ENCODE measurements at places on chromosomes 6 and 20.

GRCh38 chr6:14276667-14277404 lies 159.3 kb downstream of the CD83 start:
- DNase-seq, result peak; percentile 47

- DNase-seq, result peak; percentile 88
Observed at GRCh38 chr6:163355426-163355991, 59.0 kb upstream of the QKI start.

DNA sequence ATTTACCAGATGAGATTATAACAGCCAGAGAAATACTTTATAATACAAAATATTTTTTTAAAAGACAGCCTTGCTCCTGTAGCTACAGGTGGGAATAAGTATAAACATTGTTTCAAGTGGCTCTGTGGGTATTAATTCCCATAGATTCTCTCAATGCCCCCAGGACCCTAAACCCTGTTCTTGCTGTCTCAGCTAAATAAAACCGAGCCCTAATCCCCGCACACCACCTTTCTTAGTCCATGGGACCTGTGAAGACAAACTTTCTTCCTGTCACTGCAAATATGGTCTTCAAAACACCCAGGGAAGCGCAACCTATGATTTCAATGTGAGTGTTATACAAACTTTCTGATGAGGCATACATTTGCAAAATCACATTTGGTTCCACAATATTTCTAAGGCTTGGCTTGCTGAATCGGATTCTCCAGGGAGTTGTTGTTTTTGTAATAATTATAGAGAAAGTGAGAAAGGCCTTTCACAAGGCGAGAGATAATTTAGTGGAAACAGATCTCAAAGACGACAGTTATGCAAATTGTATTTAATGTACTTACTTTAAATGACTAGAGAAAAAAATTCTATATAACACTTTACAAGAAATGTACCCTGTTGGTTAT lies 11.1 kb downstream of the SMLR1 start:
- no peak for DNase-seq

DNA sequence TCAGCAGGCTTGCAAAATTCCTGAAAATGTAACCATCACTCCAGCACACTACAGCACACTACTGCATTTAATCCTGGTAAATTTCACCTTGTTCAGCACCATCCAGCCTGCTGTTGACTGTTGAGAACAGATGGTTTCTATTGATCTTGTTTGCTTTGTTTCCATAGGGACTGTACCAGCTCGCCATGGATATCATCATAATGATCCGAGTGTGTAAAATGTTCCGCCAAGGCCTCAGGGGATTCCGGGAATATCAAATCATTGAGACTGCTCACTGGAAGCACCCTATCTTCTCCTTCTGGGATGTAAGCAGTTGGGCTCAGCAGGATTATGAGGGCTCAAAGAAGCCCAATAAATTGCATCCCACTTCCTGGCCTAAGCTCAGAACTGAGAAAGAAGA lies 4.1 kb downstream of the CNBD2 start:
- DNase-seq, result no peak

DNA sequence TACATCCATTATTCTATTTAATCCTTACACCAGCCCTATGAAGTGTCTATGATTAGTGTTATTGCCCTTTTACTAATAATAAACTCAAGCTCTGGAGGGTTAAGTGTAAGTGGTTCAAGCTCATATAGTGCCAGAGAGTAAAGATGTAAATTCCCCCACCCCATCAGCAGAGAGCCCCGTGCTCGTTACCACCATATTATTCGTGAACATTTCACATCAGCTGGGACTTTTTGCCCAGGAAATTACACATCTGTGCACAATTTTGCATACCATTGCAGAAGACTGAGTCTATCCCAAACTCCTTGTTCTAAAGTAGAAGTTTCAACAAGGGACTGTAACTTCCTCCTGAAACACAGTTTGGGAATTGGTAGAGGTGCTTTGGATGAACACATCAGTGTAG lies 220.1 kb downstream of the BCAS1 start:
- DNase-seq, result no peak

DNA sequence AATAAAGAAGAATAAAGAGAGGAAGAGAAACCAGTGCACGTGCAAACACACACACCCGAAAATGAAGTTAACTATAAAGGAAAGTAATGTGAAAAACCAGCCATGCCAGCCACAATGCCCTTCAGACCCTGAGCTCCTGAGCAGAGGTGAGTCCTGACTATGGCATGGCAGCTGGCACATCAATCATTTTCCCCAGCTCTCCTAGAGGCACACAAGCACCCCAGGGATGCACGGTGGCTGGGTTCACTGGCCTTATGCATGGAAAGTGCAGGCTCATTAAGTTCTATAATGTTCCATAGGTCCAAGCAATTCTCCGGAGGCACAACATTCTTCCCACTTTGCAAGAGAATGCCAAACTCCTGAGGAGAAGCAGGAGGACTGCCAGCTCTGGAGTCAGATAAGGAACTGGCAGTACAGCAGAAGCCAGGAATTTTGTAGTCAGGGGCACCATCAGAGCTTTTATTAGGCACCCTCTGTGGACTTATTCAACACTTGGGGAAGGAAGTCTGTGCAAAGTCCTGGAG lies 175.0 kb upstream of the PRDM1 start:
- no peak for DNase-seq

GRCh38 chr6:15023448-15023847 lies 222.4 kb upstream of the JARID2 start:
- peak; percentile 18 for DNase-seq

- no peak for DNase-seq
Observed at GRCh38 chr6:21262504-21262903, 331.0 kb upstream of the SOX4 start.
